Choroid plexus epithelial cell (primary cell): ENCODE measurements at places on chromosomes 12 and 14.
A peak's percentile ranks its signal among the peaks of the same experiment; 100 is the strongest.

- no peak for DNase-seq
Measured at GRCh38 chr14:72850360-72850759, 43.5 kb downstream of the DPF3 start.

DNA sequence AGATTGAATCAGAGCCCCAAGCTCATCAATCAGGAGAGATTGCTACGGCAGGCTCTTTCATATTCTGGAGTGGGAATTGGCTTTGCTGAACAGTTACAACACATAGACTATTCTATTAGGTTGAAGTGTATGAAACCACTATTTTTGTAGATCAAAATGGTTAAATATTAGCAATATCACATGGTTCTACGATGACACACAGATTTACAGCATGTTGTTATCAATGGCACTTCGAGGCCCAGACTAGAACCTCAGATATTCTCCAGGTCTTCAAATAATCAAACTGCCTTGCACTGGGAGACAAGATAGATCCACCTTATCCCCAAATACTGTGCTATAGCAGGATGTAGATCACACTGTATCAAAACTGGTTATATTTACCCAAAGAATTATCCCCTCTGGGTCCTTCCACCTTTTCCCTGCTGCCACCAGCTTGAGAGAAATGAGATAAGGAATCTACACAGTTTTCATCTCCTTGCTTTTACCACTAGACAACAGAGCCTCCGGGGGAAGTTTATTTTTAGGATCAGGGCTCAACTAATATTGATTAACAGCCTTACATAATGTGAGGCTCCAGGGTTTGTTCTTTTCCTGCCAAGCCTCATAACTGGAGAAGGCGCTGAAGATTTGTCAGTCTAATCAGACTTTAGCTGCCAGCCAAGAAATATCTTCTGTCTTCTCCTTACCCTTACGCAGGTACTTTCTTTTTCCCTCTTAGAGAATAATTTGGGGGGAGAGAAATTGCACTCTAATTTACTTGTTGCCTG, 507.1 kb downstream of the DIO2 start:
- no peak for DNase-seq

- no peak for DNase-seq
Measured at GRCh38 chr12:71759941-71760340, 5.3 kb downstream of the RAB21 start.

- no peak for DNase-seq
Measured at GRCh38 chr12:10194160-10194670, 15.4 kb downstream of the TMEM52B start.

DNA sequence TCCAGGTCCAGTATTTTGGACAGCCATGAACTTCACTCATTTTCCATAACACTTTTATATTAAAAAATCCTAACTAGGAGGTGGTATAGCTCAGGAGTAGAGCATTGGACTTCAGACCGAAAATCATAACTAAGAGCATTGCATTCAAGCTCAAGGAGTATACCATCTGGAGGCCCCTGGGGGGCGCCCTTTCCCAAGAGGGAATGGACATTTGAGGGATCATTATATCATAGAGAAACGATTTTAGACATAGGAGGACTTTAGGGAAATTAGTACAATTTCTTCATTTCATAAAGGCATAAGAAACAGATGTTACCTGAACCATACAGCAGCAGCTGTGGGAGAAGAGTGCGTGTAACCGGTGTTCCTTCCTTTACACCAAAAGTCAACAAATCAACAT, 5.2 kb upstream of the ATG14 start:
- DNase-seq: peak; percentile 21

DNA sequence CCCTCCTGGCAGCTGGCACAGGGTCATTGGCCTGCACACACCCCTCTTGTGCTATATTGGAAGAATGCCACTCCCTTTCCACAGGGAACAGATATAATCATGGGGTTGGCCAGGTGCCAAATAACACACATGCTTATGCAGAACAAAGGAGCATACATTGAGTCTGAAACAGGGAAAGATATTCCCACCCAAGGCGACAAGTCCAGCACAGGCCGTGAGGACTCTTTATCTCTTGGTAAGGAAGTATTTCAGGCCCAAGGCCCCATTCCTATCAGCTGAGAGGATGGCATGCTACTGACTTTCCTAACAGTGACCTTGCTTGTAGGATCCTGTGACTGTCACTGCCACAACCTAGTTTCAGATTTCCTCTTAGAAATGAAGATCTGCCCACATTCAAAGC, 59.0 kb upstream of the STXBP6 start:
- peak; percentile 18 for DNase-seq

- DNase-seq: peak; percentile 76
Measured at GRCh38 chr12:64618953-64619590, 8.8 kb downstream of the RASSF3 start.

DNA sequence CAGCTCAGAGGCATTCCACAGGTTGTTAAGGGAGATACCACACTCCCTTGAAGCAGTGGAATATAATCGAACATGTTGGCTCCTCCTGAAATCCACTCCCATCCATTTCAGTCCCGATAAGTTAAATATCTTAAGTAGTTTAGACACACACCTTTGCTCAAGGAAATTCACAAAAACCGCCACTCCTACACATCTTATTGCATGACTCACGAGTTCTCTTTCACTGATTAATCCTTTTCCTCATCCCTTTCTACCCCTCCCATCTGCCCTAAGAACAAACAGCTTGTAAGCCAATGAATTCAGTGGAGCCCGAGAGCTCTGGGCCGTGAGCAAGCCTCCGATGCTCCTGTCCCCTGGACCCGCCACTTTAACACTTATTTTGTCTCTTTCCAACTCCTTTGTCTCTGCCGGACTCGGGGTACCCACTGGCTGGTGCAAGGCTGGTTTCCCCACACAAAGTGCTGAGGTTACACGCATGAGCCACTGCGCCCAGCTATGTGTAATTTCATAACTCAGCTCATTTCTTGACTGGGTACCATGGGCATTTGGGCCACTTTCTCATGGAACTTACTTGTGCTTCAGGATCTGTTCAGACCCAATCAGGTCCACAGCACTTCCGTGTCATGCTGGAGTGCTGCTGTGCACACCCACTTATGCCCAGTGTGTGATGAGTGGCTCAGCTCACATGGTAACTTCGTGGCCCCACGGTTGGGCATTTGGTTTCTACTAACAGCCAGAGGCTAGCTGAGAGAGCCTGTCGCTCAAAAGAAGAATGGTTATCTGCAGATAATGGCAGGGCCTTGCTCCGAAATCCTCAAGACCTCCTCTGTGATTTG, 171.8 kb upstream of the ALG10B start:
- DNase-seq: no peak

DNA sequence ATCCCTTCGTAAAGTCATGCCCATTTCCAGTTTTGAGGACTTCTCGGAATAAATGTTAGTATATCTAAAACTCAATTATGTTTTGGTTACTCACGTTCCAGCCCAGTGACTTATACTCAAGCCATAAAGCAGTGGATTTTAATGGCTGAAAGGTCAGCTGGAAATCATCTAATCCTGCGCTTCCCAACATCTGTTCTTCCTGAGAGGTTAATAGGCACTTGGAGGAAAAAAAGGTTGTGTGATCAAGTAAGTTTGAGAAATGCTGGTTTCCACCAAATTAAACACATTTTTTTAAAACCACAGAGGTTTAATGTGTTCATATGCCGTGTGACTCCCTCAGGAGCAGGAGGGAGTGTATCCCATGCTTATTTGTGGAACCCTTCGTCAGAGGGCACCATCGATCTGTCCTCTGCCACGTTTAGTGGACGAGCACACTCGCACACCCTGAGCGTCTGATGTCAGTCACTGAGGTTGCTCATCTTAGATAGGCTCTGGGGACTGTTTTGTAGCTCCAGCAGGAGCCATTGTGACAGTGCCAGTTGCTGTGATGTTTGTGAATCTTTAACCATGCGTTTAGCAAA, 41.4 kb downstream of the FBXL14 start:
- no peak for DNase-seq
